AG08395 (cell line): ENCODE measurements at places on chromosomes 3 and 15.
A peak's percentile ranks its signal among the peaks of the same experiment; 100 is the strongest.

DNA sequence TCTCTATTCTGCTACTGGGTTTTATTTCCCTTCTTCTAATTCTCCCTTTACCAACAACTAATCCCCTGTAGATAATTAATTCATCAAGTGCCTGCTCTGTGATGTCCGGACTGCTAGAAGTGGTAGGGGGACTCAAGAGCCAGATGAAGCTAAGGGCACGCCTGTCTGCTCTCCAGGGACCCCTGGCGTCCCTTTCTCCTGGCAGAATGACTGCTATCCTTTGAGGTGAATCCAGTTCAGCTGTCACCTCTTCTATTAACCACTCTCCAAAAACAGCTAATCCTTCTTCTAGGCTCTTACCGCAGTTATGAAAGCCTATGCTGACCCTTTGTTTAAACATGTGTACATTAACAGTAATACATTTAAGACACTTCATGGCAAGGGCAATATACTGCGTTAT is 1.4 kb upstream of the CHRNA7 start:
- no peak for DNase-seq

DNA sequence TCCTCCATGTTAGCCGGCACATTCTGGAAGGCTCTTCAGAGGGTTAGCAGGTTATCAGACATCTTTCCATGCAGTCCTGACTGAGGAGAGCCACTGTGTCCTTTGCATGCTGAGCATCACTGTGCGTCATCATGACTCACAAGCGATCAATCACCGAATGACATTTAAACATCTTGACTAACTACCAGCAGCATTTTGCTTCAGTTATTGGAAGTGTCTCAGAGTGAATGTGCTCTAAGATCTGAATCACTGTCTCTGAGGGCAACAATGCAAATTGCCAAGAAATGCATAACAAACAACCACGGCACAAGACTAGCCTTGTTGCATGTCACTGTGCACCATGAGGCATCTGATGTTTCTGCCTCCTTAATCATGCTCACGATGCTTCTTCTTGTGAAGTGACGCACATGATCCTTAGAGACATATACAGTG is 18.3 kb upstream of the ATP8B4 start:
- DNase-seq, result peak; percentile 91

- DNase-seq, result no peak
Observed at GRCh38 chr15:50112488-50113186, 6.4 kb downstream of the ATP8B4 start.

GRCh38 chr3:16490062-16490619 is 23.4 kb downstream of the RFTN1 start:
- no peak for DNase-seq

- no peak for DNase-seq
Observed at GRCh38 chr15:39598186-39598850, 17.4 kb downstream of the THBS1 start.
